Testis (tissue), 5 donors: ENCODE measurements at places on chromosomes 3 and 15. TPM values are rescaled to one million over a fixed set of nuclear protein-coding genes. Genes with fewer than 3 reads are reported as not detected.

DNA sequence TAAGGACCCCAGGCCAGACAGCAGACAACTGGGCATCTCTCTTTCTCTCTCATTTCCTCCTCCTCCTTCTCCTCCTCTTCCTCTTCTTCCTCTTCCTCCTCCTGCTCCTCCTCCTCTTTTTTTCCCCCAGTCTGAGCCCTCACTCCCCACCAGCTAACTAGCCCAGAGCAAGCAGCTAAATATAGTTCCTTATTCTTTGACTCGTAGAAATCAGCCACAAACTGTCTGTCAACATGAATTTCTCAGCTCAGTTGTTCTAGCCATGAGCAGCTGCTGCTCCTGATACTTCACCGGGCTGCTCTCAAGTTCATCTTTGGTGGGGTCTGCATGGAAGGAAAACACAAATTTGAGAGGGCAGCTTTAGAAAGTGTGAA lies 19.2 kb upstream of the LOXL1 start:
- no peaks in the 10 kb centered on the region for H3K27me3 ChIP-seq
- no peak for DNase-seq
- H3K27ac ChIP-seq = no peak overlapping the region
- H3K36me3 ChIP-seq = no peaks in the 10 kb centered on the region
- no peak overlapping the region for H3K4me3 ChIP-seq

C3orf49 gene
- 0.66 TPM for polyA plus RNA-seq

- H3K27me3 ChIP-seq = no peaks in the 10 kb centered on the region
- no peak overlapping the region for H3K27ac ChIP-seq
- DNase-seq = no peak
- no peaks in the 10 kb centered on the region for H3K4me1 ChIP-seq
Observed at GRCh38 chr3:170656284-170656683, 70.4 kb upstream of the SLC7A14 start.

GRCh38 chr3:192930577-192930976 lies 12.9 kb upstream of the MB21D2 start:
- no peaks in the 10 kb centered on the region for H3K4me1 ChIP-seq
- DNase-seq = no peak
- H3K4me3 ChIP-seq = no peak overlapping the region
- no peaks in the 10 kb centered on the region for H3K27me3 ChIP-seq
- no peaks in the 10 kb centered on the region for H3K36me3 ChIP-seq
- no peak overlapping the region for H3K27ac ChIP-seq

DNA sequence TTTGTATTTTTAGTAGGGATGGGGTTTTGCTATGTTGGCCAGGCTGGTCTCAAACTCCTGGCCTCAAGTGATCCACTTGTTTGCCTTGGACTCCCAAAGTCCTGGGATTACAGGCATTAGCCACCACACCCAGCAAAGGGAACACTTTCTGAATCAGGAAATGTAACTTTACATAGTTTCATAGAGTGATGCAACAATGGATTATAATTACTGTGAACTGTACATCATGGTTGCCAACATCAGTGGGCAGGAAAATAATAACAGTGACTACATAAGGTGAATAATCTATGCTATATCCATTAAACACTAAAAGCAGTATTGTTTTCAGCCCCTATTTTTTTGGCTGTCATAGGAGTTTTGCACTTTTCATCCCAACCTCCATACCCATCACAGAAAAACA lies 5.0 kb upstream of the KPNA1 start:
- no peak overlapping the region for H3K4me3 ChIP-seq
- H3K27me3 ChIP-seq = no peaks in the 10 kb centered on the region
- no peak for DNase-seq
- H3K36me3 ChIP-seq = no peaks in the 10 kb centered on the region

RASGRF1 gene
- polyA plus RNA-seq = 3.3 TPM

- H3K27me3 ChIP-seq = no peaks in the 10 kb centered on the region
- no peak for DNase-seq
- no peak overlapping the region for H3K4me3 ChIP-seq
- H3K4me1 ChIP-seq = no peaks in the 10 kb centered on the region
- no peak overlapping the region for H3K27ac ChIP-seq
Observed at GRCh38 chr15:69973102-69973714, 124.5 kb downstream of the TLE3 start.

- H3K36me3 ChIP-seq = no peaks in the 10 kb centered on the region
- H3K27ac ChIP-seq = peak overlapping the region; percentile 45
- no peaks in the 10 kb centered on the region for H3K27me3 ChIP-seq
Observed at GRCh38 chr3:58059349-58060321, 51.4 kb downstream of the FLNB start.

DNA sequence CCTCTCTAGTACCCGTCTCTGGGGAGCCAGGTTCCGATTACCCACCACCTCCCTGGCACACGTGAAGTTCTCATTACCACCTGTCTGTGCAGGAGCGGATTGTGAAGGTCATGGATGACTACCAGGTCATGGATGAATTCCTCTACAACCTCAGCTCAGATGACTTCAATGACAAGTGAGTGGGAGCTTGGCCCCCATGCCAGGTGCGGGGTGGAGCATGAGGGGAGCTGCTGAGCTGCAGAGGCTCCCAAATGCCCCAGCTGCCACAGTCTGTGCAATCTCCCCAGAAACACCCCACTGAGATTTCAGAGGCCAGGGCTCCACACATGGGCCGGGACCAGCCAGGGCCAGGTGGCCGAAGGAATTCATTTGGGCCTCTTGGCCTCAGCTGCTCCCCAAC lies 34.3 kb downstream of the DNAH1 start:
- H3K4me1 ChIP-seq = no peaks in the 10 kb centered on the region
- H3K4me3 ChIP-seq = no peak overlapping the region
- no peaks in the 10 kb centered on the region for H3K36me3 ChIP-seq
- DNase-seq = no peak

DNA sequence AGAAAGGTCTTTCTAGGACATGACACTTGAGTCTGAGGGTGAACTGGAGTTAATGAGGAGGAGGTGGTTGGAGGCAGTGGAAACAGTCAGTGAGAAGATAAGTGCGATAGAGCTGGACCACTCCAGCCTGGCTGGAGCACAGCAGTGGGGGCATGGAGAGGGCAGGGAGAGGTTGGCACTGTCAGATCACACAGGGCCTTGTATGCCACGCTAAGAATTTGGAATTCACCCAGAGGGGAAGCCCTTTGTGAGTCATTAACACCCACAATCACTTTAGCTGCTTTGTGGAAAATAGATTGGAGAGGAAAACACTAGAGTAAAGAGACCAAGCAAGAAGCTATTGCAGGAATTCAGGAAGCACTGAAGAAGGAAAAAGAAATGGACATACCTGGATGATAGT lies 83.3 kb downstream of the ZNF621 start:
- DNase-seq = no peak
- H3K36me3 ChIP-seq = no peaks in the 10 kb centered on the region
- H3K4me3 ChIP-seq = no peak overlapping the region
- H3K27me3 ChIP-seq = no peaks in the 10 kb centered on the region
- H3K27ac ChIP-seq = no peak overlapping the region

GRCh38 chr3:131716007-131716406 lies 213.2 kb upstream of the MRPL3 start:
- H3K27me3 ChIP-seq = no peaks in the 10 kb centered on the region

DNA sequence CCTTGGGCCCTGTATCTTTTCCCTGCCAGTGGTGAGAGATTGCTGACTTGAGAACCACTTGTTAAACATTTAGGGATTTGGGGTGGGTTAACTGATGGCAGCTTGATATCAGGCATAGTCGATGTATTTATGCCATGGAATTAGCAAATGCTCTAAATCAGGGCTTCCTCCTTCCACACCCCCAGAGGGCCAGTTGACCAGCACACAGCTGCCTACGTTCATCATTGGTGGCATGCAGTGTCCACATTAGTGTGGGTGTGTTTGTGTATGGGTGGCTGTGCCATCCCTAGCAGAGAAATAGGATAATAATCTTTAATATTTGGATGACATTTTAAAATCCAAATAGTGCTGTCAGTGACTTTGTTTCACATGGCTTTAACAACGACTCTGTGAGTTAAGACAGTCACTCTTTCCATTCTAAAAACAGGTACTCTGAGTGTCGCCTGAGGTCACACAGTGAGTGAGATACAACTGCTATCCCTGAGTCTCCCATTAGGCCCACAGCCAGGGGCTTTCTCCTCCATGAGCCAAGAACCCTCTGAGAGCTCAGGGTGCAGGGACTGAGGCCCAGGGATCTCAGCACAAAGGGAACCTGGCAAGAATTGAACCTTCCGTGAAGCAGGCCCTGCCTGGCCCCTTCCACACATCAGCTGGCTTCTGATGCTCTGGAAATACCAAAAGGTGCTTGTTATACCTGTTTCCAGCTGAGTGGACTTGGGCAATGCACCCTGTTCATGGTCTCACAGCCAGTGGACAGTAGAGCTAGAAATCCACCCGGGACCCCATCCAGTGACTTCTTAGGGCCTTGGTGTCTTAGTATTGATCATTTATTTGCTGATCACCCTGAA lies 4.3 kb upstream of the LTF start:
- no peak overlapping the region for H3K27ac ChIP-seq
- no peak for DNase-seq
- no peak overlapping the region for H3K4me3 ChIP-seq
- no peaks in the 10 kb centered on the region for H3K36me3 ChIP-seq
- no peaks in the 10 kb centered on the region for H3K27me3 ChIP-seq

ZBTB11 gene
- polyA plus RNA-seq = 14.8 TPM

GRCh38 chr15:40054605-40054854 lies 15.5 kb upstream of the SRP14 start:
- DNase-seq = no peak
- no peaks in the 10 kb centered on the region for H3K27me3 ChIP-seq
- no peaks in the 10 kb centered on the region for H3K4me1 ChIP-seq
- no peak overlapping the region for H3K4me3 ChIP-seq

GRCh38 chr15:95442107-95442719 lies 888.3 kb upstream of the NR2F2 start:
- H3K4me1 ChIP-seq = peaks cover 27% of the 10 kb centered on the region
- no peak overlapping the region for H3K4me3 ChIP-seq
- no peaks in the 10 kb centered on the region for H3K36me3 ChIP-seq
- H3K27me3 ChIP-seq = no peaks in the 10 kb centered on the region
- peak; percentile 57 for DNase-seq
- H3K27ac ChIP-seq = peak overlapping the region; percentile 82

DNA sequence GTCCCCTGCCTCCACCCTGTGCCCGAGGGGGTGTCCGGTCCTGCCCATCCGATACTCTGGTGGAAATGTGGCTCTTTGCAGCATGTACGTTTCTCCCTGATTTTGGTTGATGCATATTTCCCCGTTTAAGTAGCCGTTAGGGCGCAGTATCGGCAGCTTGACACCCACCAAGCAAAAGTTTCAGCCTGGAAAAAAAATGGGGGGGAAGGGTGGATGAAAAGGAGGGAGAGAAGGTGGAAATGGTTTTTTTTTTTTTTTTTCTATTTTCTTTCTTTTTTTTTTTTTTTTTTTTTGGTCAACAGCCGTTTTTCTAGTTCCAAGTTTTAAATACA lies 1.3 kb downstream of the RAP2B start:
- DNase-seq = peak; percentile 33
- peak overlapping the region; percentile 77 for H3K4me3 ChIP-seq
- H3K27me3 ChIP-seq = no peaks in the 10 kb centered on the region

- H3K27ac ChIP-seq = no peak overlapping the region
- no peak overlapping the region for H3K4me3 ChIP-seq
- no peak for DNase-seq
- no peaks in the 10 kb centered on the region for H3K36me3 ChIP-seq
- no peaks in the 10 kb centered on the region for H3K27me3 ChIP-seq
Observed at GRCh38 chr15:90205050-90205848, 4.1 kb downstream of the SEMA4B start.

DNA sequence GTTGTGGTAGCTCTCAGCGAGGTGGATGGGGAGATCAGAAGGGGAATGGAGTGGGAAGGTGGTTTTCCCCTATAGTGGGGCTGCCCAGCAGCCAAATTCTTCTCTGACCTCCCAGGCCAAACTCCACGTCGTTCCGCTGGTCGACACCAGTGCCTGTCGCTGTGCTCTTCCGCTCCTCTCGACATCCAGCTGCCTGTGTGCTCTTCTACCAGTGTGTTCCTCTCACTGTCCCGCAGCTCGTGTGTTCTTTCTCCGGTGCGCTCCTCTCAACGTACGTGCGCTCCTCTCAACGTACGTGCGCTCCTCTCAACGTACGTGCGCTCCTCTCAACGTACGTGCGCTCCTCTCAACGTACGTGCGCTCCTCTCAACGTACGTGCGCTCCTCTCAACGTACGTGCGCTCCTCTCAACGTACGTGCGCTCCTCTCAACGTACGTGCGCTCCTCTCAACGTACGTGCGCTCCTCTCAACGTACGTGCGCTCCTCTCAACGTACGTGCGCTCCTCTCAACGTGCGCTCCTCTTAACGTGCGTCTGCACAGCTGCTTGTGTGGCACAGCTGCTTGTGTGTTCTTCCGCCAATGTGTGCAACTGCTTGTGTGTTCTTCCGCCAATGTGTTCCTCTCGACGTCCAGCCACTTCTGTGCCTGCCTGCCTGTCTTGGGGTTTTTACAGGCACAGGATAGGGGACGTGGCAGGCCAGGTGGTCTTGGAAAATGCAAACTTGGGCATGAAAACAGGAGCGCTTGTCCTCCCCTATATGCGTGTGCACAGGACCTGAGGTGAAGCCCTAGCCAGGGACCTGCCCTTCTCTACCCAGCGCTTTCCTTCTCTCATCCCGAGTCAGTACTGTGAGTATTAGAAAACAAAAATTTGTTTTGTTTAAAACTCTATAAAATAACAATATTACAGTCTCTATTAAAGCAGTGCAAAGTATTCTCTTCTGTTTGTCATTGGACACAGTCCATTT lies 991.1 kb downstream of the GBE1 start:
- no peaks in the 10 kb centered on the region for H3K36me3 ChIP-seq
- H3K4me1 ChIP-seq = no peaks in the 10 kb centered on the region
- H3K27me3 ChIP-seq = no peaks in the 10 kb centered on the region
- peak overlapping the region; percentile 53 for H3K4me3 ChIP-seq
- DNase-seq = peak; percentile 49
- H3K27ac ChIP-seq = no peak overlapping the region

DNA sequence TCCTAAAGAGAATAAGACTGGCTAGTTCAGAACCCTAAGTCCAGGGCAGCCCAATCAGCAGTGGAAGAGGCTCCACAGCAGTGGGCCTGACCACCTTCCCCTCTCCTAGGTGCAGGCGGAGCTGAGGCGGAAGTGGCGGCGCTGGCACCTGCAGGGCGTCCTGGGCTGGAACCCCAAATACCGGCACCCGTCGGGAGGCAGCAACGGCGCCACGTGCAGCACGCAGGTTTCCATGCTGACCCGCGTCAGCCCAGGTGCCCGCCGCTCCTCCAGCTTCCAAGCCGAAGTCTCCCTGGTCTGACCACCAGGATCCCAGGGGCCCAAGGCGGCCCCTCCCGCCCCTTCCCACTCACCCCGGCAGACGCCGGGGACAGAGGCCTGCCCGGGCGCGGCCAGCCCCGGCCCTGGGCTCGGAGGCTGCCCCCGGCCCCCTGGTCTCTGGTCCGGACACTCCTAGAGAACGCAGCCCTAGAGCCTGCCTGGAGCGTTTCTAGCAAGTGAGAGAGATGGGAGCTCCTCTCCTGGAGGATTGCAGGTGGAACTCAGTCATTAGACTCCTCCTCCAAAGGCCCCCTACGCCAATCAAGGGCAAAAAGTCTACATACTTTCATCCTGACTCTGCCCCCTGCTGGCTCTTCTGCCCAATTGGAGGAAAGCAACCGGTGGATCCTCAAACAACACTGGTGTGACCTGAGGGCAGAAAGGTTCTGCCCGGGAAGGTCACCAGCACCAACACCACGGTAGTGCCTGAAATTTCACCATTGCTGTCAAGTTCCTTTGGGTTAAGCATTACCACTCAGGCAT lies 33.7 kb downstream of the VIPR1 start:
- H3K36me3 ChIP-seq = no peaks in the 10 kb centered on the region
- no peaks in the 10 kb centered on the region for H3K27me3 ChIP-seq
- DNase-seq = peak; percentile 74
- H3K4me3 ChIP-seq = no peak overlapping the region

PYGO1 gene
- polyA plus RNA-seq = 5.4 TPM

GRCh38 chr15:93855181-93855826 lies 376.1 kb upstream of the MCTP2 start:
- H3K4me1 ChIP-seq = no peaks in the 10 kb centered on the region
- H3K36me3 ChIP-seq = no peaks in the 10 kb centered on the region
- DNase-seq = no peak
- H3K4me3 ChIP-seq = no peak overlapping the region
